ENCODE measurements at places on chromosomes 6 and 20.

- DNase-seq: no peak
Measured at GRCh38 chr20:54995553-54995952, 520.2 kb downstream of the DOK5 start.

- peak; percentile 57 for DNase-seq
Measured at GRCh38 chr6:22784601-22785410, 215.4 kb downstream of the HDGFL1 start.

DNA sequence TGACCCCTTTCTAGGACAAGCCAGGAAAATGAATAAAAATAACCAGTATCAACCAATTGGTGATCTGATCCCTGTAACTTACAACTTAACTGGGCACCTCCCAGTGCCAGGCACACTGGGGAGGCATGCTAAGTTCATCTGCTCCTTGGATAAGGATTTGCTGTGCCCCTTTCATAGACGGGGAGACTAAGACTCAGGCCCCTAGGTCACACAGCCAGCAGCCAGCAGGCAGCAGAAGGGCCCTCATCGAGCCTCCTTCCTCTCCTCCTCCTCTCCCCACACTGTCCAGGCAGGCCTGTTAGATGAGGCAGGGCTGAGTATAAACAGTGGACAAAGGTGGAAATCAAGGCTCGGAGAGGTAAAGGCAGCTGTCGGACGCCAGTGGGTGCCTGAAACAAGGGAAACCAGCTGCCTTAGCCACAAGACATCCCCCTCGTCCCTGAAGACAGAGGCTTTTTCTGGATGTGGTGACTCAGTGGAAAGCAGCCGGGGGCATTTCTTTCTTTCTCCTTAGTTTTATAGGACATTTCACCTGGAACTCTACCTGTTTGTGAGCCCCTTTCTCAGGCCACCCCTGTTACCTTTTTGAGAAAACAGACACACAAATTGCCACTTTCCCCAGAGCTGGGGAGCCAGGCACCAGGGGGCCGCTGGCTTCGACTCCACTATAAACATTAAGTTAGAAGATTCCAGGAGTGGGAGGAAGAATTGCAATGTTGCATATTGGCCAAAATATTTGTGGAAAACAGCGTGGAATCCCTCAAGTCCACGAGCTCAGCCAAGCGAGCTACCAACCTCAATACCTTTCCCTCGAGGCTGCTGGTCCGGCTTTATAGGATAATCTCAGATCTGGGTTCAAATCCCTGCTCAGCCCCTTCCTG, 166.0 kb downstream of the PREX1 start:
- DNase-seq: no peak

DNA sequence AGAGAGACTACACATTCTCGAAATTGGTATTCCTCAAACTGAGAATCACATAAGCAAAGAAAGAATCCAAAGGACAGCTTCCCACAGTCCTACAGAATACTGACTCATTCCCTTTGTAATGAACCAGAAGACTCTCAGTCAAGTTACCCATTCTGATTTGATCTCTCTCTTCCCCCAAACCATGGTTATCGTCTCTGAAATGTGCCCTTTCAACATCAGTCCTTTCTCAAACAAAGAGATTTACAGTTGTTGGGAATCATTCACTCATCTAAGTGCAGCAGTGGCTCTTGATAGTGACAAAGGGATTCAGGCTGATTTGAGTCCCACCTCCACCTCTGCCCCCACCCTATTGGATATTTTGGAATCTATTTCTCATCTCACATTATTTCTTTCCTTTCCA, 15.0 kb upstream of the RSPO3 start:
- no peak for DNase-seq

DNA sequence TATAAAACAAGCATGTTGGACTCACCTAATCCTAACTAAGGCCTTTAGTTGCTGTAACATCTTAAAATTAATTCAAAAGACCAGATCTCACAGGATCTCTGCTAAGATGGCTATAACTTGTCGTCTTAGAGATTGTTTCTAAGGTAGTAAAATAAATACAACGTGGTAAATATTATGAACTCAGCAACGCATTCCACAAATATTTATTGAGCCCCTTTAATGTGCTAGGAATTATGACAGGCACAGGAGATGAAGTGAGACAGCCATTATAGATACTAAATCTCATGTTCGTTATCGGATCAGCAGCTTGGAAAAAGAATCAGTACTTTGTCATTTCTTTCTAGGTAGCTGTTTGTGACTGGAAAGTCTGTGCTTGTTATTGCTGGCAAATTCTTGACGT, 20.9 kb upstream of the MCM3 start:
- DNase-seq: peak; percentile 40

DNA sequence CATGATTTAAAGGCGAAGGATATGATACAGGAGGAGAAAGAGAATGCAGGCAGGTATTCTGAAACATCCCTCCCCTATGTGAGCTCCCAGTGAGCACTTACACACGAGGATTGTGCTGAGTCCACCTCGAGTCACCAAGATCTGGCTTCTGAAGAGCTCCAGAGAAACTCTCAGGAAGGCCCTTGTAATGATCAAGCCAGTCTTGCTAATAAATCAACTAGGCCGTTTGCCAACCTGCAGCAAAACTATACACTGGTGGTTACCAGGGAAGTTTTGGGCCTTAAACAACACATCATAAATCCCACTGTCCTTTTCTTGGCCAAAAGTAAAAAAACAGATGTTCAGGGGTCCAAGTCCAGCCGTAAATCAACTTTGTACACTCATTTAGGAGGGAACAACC, 79.2 kb downstream of the STXBP5 start:
- DNase-seq: no peak

GRCh38 chr6:39239527-39240154, 10.4 kb upstream of the KCNK5 start:
- DNase-seq: no peak

DNA sequence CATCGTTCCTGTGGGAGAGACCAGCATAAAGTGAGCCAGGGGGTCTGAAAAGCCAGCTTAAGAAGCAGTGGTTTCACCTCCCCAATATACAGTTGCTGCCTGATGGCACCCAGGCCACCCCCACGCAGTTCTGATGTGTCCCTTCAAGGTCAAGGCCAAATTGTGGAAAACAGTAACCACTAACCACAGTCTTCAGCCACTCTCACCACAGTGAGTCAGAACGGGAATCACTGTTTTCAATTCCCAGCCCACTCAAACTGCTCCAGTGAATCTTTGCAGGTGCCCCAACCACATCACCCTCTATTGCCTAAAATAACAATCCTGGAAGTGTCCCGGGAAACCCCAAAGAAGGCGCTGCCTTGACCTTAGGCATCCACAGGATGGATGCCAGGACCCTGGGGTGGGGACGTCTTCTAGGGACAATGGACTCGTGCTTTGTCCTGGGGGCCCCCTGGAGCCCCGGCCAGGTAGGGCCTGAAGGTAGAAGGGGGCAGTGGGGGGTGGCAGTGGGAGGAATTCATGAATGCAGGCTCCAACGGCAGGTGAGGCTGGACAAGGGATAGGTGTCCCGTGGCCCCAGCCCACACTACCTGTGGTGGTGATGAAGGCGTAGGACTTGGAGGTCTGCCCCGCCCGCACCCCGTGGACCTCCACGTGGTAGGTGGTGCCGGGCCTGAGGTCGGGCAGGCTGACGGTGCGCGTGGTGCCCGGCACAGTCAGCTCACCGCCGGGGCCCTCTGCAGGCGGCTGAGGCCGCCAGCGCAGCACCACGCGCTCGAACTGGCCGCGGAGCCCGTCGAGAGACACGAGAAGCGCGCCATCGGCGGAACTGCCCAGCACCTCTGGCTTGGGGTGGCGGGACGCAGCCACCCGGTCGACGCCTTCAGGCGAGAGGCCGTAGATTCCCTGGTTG, 22.2 kb downstream of the TNXB start:
- peak; percentile 7 for DNase-seq

GRCh38 chr20:29409833-29410805, 1847.3 kb upstream of the DEFB115 start:
- DNase-seq: no peak

DNA sequence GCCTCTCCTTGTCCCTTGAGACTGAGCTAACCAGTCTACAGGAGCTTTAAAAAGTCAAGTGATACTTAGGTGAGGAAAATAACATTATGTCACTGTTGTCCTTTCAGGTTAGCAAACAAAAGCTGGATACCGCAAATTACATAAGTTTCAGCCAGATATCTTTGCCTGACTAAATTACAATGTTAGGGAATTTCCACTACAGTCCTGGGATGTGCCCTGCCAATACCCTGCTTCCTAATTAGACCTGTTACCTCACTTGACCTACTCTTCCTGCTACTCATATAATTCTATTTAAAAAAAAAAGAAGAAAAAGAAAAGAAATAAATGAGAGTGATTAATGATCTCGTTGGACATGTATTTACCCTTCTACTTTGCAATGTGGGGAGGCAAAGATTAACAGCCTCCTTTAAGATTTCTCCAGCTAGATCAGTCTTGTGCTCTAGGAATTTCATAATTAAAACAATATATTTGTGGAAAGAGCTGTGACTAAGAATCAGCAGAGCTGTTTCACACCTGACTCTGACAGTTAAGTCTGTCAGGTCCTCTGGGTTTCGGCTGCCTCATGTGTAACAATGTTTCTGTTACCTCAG, 318.9 kb downstream of the HDGFL1 start:
- peak; percentile 82 for DNase-seq

DNA sequence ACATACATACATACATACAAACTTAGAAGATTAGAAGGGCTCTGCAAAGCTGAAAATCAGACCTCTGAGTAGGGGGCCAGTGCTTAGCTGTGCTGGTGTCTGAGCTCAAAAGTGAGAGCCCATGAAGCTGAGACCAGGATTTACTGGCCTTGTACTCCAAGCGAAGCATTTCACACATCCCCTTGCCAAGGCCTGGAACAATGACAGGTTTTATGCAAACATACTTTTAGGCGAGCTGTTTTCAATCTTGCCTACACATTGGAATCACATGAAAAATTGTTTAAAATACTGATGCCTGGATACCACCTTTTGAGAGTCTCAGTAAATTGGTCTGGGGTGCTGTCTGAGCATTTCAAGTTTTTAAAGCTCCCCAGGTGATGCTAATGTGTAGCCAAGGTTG, 80.9 kb upstream of the SRSF6 start:
- no peak for DNase-seq
